Astrocyte of the spinal cord (primary cell): ENCODE measurements at places on chromosomes 5 and 9.

DNA sequence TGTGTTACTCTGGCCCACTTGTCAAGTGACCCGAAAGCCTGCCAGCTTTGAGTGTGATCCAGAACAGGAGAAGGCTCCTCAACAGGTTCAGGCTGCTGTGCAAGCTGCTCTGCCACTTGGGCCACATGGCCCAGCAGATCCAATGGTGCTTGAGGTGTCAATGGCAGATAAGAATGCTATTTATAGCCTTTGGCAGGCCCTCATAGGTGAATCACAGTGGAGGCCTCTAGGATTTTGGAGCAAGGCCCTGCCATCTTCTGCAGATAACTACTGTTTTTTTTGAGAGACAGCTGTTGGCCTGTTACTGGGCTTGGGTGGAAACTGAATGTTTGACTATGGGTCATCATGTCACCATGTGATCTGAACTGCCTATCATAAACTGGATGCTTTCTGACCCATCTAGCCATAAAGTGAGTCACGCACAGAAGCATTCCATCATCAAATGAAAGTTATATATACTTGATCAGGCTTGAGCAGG is 180.8 kb downstream of the CARTPT start:
- DNase-seq, result no peak

DNA sequence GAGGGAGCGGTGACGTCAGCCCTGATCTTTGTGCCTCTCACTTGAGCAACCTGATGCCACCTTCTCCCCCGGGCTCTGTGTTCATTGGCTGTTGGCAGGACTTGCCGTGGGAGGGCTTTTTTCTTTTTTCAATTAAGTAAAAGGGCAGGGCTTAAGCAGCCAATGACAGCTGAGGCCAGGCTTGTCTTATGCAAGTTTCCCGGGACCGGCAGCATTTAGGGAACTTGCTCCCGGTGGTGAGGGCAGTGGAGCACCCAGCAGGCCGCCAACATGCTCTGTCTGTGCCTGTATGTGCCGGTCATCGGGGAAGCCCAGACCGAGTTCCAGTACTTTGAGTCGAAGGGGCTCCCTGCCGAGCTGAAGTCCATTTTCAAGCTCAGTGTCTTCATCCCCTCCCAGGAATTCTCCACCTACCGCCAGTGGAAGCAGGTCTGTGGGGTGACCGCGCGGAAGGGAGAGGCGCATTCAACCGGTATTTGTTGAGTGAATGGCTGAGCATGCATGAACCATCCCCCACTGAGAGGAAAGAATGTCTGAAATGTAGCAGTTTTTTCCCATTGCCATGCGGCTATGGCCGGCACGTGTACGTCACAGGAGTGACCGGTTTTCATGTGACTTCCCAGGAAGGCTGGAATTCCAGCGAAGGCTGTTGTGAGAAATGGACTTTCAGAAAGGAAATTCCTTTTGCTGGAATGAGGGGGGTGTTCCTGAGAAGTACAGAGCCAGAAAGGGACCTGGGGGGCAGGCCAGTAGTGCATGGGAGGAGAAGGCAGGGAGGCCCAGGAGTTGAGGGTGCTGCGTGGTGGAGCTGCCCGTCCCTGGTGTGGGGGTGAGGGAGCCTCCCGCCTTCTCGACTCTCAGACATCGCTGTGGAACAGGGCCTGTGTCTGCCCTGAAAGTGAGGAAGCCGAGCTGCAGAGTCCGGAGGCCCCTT is 29.0 kb downstream of the PTGES2 start:
- DNase-seq, result peak; percentile 98

GRCh38 chr9:109232449-109233237 is 65.6 kb upstream of the FRRS1L start:
- peak; percentile 54 for DNase-seq

DNA sequence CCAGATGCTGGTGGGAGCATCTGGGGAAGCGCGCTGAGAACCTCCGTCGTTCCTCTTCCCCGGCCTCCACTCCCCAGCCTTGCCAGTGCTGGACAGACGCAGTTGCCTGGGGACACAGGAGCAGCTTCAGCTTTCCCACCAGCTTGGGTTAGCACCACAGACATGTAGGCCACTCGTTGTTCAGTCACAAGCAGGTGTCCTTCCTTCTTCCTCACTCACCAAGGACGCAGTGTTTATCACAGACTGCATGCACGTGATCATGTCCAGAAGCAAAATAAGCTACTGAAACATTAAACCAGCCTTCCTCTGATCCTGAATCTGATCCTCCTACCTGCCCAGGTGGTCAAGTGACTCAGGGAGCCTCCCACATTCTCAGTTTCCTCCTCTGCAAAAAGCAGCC is 232.9 kb downstream of the SYK start:
- DNase-seq, result no peak

DNA sequence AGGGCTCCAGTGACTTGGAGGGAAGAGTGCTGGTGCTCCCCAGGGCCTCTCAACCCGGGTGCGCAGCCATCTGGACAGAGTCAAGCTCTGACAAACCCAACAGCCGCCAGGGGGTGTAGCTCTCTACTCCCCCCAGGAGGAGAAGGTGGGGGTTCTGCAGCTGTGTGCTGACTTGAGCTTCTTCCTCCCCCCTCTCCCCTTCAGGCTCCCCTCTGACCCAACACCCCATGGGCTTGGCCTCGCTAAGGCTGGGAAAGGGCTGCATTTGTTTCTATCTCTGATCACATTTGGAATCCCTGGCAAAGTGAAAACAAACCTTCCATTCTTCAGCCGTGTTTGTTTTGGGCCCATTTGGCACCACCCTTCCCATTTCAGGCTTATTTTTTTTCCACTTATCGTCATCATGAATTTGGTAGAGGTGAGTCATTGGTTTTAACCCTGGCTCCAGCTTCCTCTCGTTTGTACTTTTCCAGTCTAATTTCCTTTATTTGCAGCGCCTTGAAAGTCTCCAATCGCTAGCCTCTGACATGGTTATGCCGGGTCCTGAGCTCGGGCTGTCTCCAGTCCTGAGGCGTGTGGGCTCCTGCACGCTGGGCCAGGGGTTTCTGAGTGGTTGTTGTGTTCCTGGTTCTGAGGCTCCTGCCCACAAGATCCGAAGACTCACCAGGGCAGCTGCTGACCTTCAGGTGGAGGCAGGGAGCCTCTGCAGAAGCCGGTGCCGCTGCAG is 36.1 kb downstream of the DAP start:
- peak; percentile 94 for DNase-seq

DNA sequence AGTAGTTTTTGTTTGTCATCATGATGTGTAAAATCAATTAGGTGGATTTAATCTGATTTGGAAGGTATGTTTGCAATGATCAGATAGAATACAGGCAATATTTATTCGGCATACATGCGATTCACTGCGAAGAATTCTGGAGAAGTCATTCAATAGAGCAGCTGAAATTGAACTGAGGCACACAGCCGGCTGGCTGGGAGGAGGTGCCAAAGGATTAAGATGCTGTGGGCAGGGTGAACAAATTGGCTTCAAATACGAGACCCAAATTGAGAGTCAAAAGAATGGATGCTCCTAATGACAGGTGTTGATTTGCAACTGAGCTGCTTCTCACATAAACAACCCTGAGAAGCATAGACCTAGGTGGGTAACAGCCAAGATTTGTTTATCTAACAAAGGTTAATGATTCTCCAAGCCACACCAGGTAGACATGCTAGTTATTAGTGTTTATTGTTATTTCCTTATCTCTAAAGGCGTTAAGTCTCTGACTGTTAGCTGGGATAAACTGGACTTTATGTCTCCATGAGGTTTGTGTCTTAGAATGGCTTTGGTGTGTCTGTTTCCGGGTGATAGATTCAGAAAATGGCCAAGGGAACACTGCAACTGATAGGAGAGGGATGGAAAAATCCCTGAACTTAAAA is 55.3 kb upstream of the CLINT1 start:
- no peak for DNase-seq

DNA sequence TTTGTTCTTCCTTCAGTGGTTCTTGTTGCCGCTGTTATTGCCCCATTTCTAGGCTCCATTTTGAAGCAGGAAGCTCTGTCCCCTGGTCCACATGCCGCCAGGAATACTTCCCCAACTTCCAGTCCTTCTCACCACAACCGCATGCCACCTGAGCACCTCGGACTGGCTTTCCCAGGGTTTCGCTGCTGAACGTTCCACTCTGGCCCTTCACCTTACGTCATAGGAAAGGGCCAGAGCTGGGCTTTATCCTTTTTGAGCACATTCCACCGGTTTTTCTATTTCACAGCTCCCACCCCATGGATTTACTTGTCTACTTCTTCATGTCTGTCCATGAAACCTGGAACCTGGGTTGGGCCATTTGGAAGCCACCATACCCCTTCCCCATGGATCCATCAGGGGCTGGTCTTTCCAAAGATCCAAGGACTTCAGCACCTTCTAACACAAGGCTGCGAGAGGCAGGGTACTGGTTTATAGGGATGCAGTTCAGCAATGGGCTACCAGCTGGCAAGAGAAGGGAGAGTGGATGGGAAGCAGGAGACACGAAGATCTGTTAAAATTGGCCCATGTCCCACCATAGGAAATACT is 557.4 kb downstream of the BNC2 start:
- no peak for DNase-seq

- DNase-seq, result no peak
Measured at GRCh38 chr5:138445547-138446271, 6.9 kb downstream of the REEP2 start.

DNA sequence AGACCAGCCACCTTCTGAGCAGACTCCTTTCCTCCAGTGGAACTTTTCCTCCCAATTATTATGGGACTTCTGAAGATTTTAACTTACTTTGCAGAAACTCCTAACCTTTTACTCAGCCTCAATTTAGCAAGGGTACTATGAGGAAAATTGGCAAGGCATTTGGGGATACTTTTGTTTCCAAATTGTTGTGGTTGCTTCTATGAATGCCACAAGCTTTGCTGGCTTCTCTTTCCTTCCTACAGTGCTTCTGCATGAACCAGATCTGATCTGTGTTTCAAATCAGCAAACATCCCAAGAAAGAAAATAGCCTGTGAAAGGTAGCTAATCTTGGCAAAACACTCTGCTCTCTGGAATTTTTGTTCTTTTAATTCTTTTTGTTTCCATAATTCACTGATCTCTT is 57.3 kb upstream of the TAF11L2 start:
- peak; percentile 55 for DNase-seq

GRCh38 chr9:94145640-94146039 is 61.4 kb downstream of the PTPDC1 start:
- no peak for DNase-seq

- no peak for DNase-seq
Measured at GRCh38 chr9:99592834-99593574, 228.7 kb upstream of the NR4A3 start.

DNA sequence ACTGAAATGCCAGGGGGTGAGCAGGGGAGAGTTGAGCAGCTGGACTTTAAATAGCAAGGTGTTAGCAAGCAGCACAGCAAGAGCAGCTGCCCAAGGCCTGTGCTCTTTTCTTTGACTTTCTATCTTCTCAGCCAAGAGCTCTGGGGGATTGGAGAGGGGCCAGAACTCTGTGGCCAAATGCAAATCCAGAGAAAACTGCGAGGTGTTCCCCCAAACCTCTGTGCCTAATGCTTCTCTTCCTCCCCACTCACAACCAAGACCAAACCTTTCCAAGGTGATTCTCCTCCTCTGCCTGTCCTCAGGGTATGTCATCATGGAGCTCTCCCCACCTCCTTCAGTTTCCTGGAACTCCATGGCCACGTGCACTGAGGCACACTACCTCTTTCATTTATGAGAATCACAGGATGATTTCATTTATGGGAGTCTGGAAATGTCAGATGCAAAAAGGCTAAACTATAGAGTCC is 118.7 kb upstream of the WWC1 start:
- DNase-seq, result peak; percentile 50

- DNase-seq, result peak; percentile 65
Measured at GRCh38 chr5:108642170-108642906, 105.4 kb upstream of the FER start.

DNA sequence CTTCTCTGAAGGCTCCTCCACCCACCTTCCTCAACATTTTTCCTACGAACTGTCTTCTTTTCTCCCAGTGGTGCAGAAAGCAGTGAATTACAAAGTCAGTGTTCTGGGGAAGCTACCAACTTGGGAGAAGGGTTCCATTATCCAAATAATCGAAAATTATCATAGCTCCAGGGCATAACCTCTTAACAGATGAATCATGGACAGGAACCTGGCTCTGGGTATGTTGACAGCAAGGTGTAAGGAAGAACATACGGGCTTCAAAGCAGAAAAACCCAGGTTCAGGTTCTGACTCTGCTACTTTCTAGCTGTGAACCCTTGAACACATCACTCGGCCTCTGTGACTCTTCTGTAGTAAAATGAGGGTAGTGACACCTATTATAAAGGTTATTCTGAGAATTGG is 351.3 kb downstream of the ENC1 start:
- DNase-seq, result no peak

DNA sequence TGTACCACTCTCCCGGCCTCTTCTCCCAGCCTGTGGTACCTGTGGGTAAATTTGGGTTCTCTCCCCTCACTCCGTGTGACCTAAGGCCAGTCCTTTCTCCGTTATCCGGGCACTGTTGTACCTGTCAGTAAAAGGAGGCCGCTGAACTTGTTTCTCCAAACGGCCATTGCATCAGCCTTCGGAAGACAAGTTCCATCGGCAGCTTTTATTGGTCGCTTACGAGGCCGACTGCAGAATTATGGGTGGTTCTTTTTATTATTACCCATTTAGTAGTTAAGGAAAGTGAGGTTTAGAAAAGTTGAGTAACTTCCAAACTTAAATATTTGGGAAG is 558 bp downstream of the GRPEL2 start:
- DNase-seq, result peak; percentile 44

DNA sequence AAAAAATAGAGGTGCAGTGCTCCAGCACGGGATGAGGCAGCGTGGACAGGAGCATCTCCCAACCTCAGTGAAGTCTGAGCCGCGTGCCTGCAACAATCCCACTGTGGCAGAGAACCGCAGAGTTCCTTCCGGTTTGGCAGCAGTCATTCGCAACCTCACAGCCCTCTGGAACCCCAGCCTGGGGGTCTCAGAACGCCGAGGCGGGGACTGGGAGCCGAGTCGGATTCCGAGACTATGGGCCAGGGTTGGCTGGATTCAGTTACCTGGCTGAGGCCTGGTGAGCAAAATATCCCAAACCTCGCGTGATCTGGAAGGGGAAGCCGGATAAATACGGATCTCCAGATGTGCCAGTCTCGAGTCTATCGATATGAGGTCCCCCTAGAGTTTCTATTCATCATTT is 27.0 kb downstream of the CDKN2A start:
- DNase-seq, result no peak

DNA sequence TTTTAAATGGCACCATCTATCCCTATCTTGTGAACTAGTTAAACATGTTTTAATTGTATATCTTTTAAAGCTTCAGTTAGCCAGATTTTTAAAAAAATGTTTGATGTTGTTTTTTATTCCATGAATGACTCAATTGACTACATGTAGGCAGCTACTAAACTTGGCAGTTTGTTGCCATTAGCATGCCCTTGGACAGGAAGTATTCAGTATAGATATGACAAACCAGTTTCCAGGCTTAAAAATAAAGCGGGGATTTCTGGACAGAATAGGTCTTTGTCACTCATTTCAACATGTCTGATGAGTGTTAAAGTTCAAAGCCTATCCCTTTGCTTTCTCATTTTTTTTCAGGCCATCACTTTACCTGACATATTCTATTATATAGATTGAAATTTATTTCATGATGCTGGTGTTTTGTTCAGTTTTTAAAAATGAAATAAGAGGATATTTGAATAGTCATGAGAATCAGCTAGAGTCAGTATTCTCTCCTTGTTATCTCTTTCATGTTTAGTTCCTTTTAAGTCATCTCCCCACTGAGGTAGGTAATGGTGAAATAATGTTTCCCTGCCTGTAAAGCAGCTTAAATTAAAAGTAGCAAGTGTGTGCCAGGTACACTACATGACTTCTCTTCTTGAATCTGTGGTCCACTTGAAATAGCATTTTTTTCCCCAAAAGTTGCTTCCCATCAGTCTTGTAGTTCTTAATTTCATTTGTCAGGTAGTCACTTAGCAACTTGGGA is 11.9 kb downstream of the TNFAIP8 start:
- DNase-seq, result peak; percentile 33
